H54 (cell line): ENCODE measurements at places on chromosomes 11 and 22.

GRCh38 chr22:37621352-37621860, 12.8 kb downstream of the GGA1 start:
- DNase-seq: no peak

DNA sequence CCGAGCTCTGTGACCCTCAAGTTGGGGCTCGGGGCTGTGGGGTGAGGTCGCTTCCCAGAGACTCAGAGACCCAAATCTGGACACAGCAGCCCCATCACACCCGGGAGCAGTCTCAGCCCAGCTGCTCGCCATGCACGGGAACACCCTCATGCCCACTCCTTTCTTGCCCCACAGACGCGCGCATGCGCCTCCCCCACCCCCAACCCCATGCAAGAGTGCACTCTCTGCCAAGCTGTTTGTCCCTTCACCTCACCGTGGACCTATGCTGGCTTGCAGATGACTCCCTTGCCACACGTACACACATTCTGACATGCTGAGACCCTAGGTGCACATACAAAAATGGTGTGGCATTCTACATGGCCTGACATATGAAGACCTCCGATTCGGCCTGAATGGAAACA, 478 bp upstream of the CD248 start:
- no peak for DNase-seq

GRCh38 chr11:72522186-72522585, 87.9 kb upstream of the CLPB start:
- DNase-seq: no peak

DNA sequence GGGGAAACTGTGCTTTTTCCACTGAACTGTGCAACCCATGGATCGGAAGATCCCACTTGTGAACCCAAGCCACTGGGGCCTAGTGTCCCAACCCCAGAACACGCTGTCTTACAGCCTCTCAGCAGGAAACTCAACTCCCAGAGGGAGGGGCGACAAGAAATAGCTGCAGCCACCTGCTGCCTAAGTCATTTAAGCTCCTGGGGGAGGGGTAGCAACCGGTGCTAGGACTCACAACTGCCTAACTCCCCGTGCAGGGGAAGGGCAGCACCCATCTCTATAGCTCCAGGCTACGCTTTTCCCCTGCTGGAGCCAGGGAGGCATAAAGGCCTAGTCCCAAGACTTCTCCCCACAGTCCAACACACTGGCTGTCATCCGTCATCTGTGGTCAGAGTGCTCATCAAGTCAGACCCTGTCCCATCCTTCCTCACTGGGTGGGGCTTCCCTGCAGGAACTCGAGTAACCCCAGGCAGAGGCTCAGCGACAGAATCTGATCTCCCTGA, 363.0 kb downstream of the LUZP2 start:
- DNase-seq: no peak

- DNase-seq: no peak
Observed at GRCh38 chr11:109088086-109088485, 333.9 kb upstream of the C11orf87 start.

GRCh38 chr11:102610200-102610599, 14.9 kb downstream of the MMP20 start:
- no peak for DNase-seq

- DNase-seq: no peak
Observed at GRCh38 chr11:83310718-83311117, 24.6 kb upstream of the CCDC90B start.

DNA sequence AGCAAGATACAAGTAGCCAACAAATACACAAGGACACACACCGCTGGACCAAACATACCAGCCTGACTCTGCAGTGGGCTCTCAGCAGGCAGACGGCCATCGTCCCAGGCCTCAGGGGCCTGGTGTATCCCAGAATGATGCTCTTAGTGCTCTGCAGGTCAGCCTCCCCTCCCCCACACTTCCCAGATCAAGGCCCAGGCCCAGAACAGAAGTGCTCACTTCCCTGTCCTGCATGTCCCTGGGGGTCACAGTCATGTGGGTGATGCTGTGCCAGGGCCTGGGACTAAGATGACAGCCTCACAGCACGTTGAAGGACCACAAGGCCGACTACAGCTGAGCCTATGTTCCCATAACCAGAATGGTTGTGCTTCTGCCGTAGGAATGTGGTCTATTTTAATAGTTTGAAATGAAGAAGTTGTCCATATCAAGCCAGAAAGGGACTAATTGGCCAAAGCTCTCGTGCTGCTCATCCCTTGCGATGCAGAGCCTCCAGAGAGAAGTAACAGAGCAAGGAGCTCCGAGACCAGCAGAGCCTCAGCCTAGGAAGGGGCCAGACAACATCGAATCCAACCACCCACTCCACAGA, 48.6 kb downstream of the GAB4 start:
- DNase-seq: no peak

GRCh38 chr11:11011617-11012016, 153.8 kb upstream of the ZBED5 start:
- DNase-seq: no peak

- DNase-seq: no peak
Observed at GRCh38 chr11:110828086-110828485, 115.8 kb upstream of the ARHGAP20 start.

GRCh38 chr22:37807410-37808293, at the start of gene GCAT:
TSS of gene GCAT (plus strand) at chr22:37807934. CDS start at chr22:37807968, 34 bp downstream.
- DNase-seq: peak; percentile 94

GRCh38 chr22:46280999-46281623, 13.3 kb downstream of the TTC38 start:
- DNase-seq: no peak

GRCh38 chr11:134509381-134510232, 97.6 kb upstream of the B3GAT1 start:
- no peak for DNase-seq

- no peak for DNase-seq
Observed at GRCh38 chr11:26522912-26523610, 49.0 kb downstream of the MUC15 start.

- DNase-seq: no peak
Observed at GRCh38 chr22:46070215-46070802, 80.0 kb upstream of the PPARA start.

GRCh38 chr22:38727123-38727522, 21.4 kb downstream of the GTPBP1 start:
- DNase-seq: no peak

GRCh38 chr11:76329983-76330382, 50.9 kb downstream of the THAP12 start:
- DNase-seq: no peak

DNA sequence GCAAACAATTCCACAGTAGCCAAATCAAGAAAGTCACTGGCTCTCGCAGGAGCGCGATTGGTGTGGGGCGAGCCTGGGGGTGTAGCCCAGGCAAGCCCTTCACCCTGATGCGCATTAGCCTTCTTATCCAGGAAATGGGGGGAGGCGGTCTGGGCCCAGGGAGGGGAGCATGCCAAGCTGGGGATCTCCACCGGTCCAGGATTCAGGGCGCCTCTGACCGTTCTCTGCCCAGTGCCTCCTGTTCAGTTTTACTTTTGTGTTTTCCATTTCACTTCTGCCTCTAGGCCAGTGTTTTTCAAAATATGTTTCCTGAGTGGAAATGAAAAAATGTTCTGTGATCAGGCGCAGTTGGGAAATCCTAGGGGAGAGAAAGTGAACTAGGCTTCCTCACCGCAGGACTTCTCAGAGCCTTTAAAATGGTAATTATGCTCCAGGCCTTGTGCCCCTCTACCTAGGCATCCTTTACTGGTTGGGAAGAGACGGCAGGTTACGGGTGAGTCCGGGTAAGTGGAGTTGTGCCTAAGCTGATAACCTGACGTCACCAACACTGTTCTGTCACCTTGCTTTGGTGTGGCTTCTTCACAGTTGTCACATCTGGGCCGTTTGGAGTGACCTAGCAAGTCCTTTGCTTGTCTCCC, 18.4 kb downstream of the LRP5 start:
- no peak for DNase-seq

- no peak for DNase-seq
Observed at GRCh38 chr11:1970956-1971355, 23.8 kb downstream of the MRPL23 start.

GRCh38 chr11:77874206-77874605, 53.3 kb downstream of the AAMDC start:
- no peak for DNase-seq

GRCh38 chr22:26777156-26777801, 119.9 kb downstream of the MIAT start:
- no peak for DNase-seq

GRCh38 chr22:37300551-37301017, 18.3 kb downstream of the CYTH4 start:
- DNase-seq: no peak

GRCh38 chr11:119427279-119427678, 4.3 kb upstream of the THY1 start:
- DNase-seq: no peak

GRCh38 chr11:95716266-95716665, 73.3 kb downstream of the FAM76B start:
- DNase-seq: no peak

DNA sequence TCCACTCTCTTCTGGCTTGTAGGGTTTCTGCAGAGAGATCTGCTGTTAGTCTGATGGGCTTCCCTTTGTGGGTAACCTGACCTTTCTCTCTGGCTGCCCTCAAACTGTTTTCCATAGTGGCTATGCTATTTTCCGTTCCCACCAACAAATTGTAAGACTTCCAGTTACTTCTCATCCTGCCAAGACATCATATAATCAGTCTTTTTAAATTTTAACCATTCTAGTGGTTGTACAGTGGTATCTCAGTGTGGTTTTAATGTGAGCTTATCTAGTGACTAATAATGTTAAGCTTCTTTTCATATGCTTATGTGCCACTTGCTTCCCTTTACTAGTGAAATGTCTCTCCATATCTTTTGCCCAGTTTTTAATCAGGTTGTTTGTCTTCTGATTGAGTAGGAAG, 13.6 kb upstream of the TRIM29 start:
- no peak for DNase-seq

DNA sequence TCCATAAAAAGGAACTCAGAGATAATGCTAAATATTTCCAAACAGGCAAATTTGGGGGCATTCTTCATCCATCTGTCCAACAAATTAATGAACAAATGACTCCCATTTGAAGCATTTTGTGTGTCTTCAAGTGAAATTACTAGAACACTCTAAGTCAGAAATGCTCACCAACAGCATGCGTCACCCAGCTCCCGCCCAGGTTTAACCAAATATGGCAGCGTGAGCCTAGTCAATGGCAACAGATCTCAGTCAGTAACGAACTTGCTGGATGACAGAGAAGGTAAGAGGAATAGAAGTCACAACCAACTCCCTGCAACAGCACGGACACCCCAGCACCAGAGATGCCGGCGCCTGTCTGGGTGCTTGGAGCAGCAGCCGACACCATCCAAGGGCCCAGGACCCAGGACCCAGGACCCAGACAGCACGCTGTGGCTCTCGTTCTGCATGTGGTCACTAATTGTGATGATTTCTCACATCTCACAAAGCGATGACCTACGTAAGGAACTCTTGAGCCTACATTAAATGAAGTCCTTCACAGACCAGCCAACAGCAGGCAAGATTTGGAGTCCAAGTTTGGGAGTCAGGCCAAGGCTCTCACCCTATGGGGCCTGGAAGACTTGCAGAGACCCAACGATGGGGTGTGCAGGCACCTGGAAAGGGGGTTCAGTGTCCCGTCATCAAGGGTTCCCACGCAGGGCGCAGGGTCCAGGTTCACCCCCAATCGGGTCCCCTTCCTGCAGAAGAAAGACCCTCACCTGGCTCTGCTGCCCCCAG, 556.9 kb downstream of the BRD1 start:
- DNase-seq: no peak

DNA sequence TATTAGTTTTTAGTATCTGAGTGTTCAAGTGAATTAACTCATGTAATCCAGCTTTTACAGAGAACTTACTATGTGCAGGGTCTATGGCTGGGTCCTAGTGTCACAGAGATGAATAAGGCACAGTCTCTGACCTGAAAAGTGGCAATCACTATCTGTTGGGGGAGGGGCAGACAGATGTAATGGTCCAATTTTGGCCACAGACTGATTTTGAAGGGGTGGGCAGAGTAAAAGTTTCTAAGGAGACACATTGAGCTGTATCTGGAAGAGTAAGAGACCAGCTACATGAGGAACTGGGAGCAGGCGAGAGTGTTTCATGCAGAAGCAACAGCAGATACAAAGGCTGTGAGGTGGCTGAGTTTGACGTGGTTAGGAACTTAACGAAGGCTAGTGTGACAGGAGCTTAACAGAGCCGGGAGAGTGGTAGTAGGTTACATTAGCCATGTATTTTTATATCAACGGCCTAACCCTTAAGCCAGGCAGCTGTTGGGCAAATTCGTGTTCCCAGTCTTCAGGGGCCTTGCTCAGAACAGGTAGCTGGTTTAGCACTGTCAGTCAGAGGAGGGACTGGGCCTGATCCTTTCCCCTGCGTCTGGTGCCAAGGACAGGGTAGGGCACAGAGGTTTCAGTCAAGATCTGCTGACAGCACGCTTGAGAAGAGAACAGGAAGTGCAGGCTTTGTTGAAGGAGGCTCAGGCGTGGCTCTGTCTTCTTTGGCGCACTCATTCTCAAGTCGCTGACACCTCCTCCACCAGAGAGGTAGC, 1.4 kb upstream of the STIM1 start:
- no peak for DNase-seq

- no peak for DNase-seq
Observed at GRCh38 chr11:111447112-111447471, 65.1 kb downstream of the BTG4 start.

DNA sequence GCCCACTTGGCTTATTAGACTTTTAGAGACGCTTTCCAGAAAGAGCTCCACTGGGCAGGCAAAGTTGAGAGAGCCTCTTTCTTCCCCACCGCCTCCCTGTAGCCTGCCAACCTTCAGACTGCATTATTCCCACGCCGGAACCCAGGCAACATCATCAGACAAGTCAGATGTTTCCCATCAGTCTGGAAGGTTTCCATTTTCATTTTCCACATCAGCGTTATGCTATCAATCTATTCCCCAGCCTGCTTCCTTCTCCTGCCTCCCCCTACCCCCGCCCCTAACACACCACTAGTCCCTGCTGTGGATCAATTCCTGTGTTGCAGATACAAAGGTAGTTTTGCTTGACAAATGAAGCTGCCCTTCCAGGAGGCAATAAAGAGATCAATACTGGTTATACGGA, 184.8 kb downstream of the DSCAML1 start:
- DNase-seq: no peak

DNA sequence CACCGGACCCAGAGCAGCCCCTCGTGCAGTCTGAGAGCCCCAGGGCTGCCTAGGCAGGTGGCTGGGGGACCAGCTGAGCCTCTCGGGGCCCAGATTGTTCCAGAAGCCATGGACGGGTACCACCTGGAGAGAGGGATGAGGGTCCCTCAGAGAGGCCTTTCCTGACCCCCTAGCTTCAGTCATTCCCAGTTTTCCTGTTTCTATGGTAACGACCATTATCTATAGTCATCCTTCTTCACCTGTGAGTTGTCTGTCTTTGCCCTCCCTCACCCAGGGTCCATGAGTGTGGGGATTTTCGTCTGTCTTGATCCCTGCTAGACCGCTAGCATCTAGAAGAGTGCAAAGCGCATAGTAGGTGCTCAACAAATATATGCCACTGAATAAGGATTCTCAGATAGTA, 76.3 kb upstream of the TCF20 start:
- no peak for DNase-seq

- DNase-seq: no peak
Observed at GRCh38 chr11:2389377-2390026, 11.0 kb upstream of the TSSC4 start.

DNA sequence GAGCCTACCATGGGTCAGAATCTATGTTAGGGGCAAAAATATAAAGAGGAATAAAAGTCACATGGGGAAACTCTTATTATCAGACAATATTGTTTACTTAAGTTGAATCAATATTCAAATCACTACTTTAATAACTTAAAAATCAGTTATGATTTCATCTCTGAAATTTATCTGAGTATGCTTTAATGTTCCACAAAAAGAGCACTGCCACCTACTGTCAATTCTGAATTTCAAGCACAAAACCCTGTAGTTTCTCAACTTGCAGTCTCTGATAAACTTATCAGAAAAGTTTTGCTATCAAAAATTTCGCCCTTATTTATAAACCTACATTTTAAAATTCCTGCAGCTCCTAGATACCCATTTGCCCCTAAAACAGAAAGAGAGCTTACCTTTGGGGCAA, 47.3 kb downstream of the RDX start:
- DNase-seq: no peak
